ENCODE measurements at places on chromosomes 13 and 19.

DNA sequence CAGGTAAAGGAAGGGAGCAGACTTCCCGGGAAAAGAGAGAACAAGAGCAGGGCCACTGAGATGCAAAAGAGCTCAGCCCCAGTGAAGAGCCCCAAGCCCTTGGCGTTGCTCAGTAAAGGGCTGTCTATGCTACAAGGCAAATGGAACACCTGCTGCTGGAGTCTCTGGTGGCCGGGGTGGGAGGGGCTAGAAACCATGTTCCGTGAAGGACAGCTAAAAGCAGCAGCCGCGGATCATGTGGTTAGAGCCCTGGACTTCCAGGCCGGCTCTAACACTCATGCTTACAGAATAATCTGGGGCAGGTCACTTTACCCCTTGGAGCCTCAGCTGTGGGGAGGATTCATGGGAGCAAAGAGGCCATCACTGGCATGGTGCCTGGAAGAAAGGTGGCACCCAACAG is 17.8 kb downstream of the POU2F2 start:
- DNase-seq: no peak

DNA sequence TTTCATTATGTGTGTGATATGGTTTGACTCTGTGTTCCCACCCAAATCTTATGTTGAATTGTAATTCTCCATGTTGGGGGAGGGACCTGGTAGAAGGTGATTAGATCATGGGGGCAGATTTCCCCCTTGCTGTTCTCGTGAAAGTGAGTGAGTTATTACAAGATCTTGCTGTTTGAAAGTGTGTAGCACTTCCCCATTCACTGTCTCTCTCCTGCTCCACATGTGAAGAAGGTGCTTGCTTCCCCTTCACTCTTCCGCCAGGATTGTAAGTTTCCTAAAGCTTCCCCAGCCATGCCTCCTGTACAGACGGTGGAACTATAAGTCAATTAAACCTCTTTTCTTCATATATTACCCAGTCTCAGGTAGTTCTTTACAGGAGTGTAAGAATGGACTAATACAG is 54.3 kb upstream of the SERTM1 start:
- DNase-seq: no peak

DNA sequence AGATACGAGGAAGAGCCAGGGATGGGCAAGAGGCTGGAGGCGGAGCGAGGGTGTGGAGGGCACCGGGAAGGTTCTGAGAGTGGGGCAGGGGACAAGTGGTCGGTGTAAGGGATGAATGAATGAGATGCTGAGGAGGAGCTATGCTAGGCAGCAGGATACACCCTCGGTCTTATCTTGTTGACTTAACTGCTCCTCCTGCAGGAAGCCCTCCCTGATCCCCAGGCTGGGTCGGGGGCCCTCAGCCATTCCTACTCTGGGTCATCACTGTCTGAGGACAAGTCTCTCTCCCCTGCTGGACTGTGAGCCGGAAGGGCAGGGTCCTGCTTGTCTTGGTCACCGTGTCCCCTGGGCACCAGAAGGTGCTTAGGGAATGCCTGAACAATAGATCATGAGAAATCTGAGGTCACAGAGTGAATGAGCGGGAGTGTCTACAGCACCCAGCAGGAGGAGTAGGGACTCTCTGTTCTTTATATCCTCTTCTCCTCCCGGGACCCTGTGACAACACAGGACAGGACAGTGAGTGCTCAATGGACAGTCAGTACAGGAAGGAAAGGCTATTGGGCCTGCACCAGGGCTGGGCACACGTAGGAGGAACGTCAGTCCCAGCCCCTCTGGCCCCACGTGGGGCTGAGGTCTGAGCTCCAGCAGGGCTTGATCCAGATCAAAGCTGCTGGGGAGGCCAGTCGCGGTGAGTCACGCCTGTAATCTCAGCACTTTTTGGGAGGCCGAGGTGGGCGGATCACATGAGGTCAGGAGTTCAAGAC is 6.5 kb downstream of the NKPD1 start:
- no peak for DNase-seq

- no peak for DNase-seq
Observed at GRCh38 chr13:38687246-38688229, 661 bp downstream of the FREM2 start.

DNA sequence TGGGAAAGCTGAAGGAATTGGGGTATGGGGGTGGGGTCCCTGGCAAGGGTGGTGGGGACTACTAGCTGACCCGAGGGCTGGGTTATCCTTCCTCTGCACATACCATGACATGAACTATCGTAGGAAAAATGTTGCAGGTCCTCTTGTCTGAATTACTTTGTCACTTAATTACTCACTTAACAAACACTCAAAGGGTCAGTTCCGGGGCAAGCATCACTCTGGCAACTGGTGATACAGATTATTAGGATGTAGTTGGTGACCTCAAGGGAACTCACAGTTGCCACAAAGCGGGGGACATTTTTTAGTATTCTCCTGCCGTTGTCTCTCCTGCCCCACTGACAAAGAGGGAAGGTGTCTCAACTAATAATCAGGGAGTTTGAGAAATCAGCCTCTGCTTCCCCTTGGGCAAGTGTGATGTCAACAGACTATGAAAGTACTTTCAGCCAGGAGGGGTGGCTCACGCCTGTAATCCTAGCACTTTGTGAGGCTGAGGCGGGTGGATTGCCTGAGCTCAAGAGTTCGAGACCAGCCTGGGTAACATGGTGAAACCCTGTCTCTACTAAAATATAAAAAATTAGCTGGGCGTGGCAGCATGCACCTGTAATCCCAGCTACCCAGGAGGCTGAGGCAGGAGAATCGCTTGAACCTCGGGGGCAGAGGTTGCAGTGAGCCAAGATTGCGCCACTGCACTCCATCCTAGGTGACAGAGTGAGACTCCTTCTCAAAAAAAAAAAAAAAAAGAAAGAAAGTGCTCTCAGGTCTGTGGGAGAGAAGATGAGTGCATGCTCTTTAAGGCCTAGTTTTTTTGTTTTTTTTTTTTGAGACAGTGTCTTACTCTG is 10.3 kb downstream of the DNAJB1 start:
- DNase-seq: no peak

DNA sequence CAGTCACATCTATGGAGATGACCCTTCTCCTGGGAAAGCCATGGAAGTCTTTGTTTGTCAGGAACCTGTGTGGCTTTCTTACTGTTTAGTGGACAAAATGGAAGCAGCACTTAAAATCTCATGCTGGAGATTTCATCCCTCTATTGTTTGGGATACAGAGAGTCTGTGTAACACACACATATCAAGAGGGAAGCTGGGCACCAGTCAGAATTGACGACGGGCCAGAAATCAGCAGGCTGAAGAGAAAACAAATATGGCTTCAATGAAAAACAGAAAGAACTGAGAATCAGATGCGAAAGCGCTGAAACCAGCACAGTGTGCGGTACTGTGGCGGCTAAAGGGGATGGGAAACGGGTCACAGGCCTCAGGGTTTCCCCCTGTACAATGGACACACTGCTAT is 72.2 kb upstream of the WASF3 start:
- DNase-seq: no peak

- DNase-seq: no peak
Observed at GRCh38 chr13:95708811-95709500, 32.0 kb downstream of the DNAJC3 start.

GRCh38 chr19:45153339-45154063 is 7.3 kb downstream of the NKPD1 start:
- peak; percentile 56 for DNase-seq

GRCh38 chr19:50419022-50419579 is 363 bp downstream of the SPIB start:
- DNase-seq: no peak

- peak; percentile 46 for DNase-seq
Observed at GRCh38 chr19:43780706-43781525, at the start of gene KCNN4. Gene KCNN4 (minus strand): TSS chr19:43780973. CDS start chr19:43780861, 112 bp downstream.

GRCh38 chr13:110108348-110109139 is 198.4 kb downstream of the COL4A1 start:
- no peak for DNase-seq

DNA sequence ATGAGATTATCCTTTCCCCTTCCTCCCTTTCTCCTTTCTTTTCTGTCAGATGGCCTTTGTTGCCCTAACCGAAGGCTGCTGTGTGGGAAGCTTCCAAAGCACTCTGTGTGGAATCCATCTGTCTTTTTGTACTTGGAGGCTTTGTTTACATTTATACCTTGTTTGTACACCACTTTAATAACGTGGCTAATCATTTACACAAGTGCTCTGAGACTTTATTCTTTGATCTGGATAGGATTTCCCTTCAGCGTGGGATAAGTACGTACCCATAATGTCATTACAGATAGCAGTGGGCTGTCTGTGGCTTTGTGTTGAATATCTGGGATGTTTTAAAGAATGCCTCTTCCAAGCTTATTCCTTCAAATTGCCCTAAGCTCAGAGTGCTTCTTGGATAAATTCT is 684.7 kb upstream of the SLITRK5 start:
- no peak for DNase-seq

GRCh38 chr19:16217716-16218451 is 20.2 kb downstream of the AP1M1 start:
- no peak for DNase-seq

DNA sequence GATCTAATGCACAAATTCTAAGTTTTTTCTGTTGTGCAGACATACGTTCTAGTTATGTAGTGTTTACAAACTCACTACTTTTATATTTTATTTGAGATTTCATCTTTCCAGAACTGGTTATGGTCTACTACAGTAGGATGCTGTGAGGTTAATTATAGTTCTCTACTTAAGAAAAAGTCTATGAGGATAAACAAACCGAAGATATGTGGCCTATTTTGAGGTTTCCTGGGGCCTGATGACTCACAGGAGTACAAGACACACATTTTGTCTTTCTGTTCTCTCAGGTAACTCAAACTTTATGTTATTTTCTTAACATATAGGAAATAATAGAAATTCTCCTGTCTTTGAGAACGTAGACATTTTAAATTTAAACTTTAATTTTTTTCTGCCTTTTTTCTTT is 45.1 kb downstream of the PCDH20 start:
- DNase-seq: no peak

DNA sequence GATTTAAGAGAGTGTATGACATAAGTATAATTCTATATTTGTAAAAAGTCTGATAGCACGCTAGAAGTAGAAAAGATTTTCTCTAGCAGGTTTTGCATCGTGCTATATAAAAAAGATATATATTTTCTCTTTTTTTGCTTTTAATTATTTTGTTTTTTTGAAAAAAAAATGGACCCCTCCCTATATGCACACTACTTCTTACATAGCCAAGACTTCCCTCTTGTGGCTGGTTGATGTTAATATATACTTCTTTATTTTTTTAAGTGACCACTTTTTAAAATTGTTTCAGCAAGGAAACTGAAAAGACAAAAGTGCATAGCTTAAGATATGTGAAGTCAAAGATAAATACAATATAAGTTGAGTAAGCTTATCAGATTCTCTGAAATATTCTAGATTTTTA is 1202.8 kb downstream of the DIAPH3 start:
- no peak for DNase-seq

DNA sequence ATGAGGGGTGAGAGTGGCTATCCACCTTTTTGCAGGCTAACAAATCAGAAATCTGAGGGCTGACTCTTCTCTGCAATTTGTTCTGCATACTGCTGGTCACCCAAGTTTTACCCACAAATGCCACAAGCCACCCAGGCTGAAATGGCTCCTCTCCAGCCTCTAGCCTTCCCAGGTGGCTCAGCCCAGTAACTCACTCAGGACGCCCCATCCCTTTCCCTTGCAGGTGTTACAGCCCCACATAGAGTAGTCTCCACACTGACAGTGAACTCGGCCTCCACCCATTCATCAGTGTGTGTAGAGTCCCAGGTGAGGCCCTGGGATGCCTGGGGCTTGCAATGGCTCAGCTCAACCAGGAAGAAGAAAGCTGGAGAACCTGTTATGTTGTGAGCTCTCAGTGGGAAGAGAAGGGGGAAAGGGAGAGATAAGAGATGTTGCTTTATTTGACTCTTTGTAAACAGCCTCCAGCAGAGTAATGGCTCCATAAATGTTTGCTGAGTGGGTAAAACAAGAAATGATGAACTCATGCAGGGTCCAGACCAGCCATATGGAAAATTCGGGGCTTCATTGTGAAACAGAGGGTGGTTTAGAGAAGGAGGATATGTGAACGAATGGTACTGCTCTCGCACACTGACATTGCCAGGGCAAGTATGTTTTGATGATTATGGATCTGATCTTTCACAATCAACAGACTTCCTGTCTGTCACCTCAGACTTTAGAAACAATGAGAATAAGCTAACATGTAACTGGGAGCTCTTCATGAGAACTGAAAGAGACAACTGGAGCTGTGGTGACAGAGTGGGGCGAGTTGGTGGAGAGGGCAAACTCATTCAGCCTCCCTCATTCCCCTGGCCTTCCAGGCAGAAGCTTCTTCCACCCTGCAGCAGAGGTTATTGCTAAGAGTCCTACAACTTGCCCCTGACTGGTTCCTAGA is 74.2 kb upstream of the RFC3 start:
- DNase-seq: no peak

DNA sequence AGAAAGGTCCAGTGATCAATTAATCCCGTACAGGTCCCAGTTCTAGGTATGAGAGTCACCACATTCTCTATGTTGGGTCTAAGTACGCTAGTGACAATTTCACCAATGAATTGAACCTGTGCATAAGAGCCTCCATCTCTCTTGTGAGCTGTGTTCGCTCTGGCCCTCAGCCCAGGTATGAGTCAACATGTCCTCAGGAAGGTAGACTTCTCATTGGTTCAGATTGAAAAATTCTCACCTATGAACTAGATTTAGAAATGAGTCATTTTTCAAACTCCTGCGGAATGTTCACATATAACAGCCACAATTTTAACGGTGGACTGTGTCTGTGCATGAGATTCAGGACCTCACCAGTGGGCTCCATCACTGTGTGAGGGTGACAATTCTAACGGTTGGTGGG is 12.7 kb upstream of the ZNF43 start:
- DNase-seq: no peak

DNA sequence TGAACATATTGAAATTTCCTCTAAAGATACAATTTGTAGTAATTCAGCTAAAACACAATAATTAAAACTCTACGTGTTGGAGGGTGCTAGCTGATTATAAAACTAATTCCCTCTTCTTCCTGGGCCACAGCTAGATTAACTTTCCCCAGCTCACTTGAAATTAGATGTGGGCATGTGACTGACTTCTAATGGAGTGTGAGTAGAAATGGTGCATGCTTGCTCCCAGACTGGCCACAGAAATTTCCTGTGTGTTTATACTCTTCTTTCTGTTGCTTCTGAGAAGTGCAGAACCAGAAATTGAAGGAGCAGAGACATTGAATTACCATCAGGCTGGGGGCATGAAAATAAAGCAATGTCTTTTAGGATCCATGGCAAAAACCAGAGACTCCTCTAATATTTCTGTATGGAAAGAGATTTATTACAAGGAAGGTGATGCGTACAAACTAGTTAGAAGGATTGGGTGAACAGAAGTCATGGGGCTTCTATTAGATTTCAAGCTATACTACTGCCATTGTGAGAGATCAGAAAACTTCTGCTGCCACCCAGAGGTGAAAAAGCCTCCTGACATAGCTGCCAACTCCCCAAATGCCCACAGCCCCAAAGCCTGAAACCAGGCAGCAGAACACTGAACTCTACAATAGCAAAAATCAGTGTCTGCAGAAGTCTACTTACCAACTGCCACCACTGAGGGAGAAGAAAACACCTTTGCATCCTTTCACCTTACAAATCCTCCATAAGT is 379.2 kb upstream of the MIR17HG start:
- no peak for DNase-seq
